ENCODE measurements at places on chromosomes 7 and 10.

DNA sequence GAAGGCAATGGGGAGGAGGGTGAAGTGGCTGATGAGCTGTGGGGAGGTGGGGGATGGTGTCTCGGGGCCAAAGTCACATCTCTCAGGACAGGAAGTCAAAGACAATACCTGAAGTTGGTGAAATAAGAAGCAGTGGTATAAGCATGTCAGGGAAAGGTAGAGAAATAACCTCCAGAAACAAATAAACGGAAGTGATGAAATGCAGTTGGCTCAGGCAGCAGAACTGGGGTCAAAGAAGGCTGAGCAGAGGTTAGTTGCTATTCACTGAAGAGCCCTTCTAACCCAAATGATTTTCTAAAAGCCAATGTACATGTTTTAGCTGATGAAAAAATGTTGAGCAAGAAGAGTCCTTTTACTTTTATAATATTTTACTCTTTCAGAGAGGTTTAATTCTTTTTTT is 78.6 kb upstream of the ADRB1 start:
- DNase-seq = no peak

- DNase-seq = no peak
Measured at GRCh38 chr7:30466266-30466665, 12.3 kb downstream of the NOD1 start.

DNA sequence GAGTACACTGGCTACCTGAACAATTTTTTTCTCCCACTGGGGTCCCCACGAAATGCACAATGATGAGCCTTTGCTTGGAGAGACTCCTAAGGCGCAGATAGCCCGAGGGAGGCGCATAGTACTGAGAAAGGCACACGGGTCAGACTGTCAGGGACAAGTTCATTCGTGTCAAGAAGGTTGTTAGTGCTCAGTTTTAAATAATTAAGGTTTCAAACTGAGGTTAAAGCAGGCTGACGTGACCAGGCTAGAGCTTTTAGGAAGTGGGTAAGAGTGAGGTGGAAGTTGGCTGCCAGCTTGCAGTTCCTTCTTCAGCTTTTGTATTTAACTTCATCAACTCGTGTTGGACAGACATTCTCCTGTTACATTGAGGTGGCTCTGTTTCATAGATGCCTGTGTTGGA is 31.6 kb downstream of the RBM33 start:
- no peak for DNase-seq

- no peak for DNase-seq
Measured at GRCh38 chr10:91745090-91745831, 53.0 kb upstream of the TNKS2 start.

GRCh38 chr7:114759347-114760062 is 162.4 kb upstream of the MDFIC start:
- no peak for DNase-seq

DNA sequence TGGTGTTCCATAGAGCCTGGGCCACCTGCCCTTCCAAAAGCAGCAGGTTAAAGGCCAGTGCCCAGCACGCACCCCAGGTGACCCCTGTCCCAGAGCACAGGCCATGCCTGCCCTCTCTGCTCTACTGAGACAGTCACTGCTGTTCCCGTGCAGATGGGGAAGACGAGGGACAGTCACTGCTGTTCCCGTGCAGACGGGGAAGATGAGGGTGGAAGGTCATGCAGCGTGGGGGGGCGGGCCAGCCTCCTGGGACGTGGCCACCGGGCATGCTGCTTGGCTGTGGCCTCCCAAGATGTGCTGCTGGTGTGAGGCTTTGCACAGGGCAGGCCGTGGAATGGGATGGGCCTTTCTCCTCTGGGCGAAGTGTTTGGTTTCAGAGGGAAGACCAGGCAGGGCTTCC is 18.4 kb downstream of the LRRC27 start:
- DNase-seq = no peak

Data from AG04449 (cell line).